Activated CD8-positive, alpha-beta memory T cell treated with anti-CD3 and anti-CD28 coated beads for 48 hours (primary cell): ENCODE measurements at places on chromosomes 12 and 14.
A peak's percentile ranks its signal among the peaks of the same experiment; 100 is the strongest.

- no peak for DNase-seq
Observed at GRCh38 chr12:121724925-121725324, 12.4 kb downstream of the TMEM120B start.

GRCh38 chr12:54428050-54429013 lies 9.3 kb upstream of the ITGA5 start:
- DNase-seq: no peak

- DNase-seq: peak; percentile 35
Observed at GRCh38 chr14:65847075-65847847, 434.7 kb downstream of the FUT8 start.

DNA sequence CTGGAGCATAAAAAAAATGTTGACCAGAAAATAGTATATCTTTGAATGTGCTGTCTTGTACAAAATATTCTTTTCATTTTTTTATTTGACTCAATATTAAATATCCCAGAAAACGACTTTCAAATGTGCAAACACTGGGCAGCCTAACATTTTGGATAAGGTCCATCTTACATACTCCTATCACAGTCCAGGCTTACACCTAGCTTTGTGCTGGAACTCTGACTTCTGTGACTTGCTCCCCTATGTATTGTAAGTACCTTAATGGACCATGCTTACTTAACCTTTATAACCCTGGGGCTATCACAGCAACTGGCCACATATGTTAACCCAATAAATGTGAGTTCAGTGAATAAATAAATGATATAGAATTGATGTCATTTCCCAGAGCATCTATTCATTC lies 7.6 kb upstream of the EIF2S3B start:
- no peak for DNase-seq

DNA sequence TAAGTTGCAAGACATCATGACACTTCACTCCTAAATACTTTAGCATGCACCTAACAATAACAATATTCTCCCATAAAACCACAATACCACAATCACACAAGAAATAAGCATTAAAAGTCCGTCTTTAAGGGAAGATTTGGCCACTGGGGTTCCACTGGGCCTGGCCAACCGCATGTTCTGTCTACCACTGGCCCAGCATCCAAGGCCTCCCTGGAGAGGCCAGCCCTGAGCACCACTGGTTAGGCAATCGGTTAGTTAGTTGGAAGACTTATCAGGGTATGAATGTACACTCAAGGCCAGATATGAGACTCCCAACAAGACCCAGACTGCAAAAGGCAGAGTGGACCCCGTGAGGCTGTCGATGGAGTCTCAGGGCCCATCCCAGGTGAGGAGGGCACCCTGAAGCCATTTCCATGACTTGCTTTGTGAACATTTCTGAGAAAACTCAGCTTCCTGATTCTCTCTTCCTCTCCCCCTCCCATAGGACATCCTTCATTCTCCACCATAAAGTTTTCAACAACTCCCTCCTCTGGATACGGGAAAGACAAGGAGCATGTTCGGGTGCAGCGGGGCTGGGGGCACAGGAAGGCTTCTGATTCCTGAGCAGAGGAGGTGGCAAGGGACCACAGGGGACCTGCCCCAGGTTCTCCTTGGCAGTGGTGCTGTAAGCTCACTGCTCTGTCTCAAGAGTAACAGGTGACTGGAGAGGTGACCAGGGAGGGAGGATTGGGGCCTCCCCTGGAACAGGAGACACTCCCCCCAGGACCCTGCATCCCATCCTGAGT lies 5.9 kb downstream of the PXN start:
- no peak for DNase-seq

DNA sequence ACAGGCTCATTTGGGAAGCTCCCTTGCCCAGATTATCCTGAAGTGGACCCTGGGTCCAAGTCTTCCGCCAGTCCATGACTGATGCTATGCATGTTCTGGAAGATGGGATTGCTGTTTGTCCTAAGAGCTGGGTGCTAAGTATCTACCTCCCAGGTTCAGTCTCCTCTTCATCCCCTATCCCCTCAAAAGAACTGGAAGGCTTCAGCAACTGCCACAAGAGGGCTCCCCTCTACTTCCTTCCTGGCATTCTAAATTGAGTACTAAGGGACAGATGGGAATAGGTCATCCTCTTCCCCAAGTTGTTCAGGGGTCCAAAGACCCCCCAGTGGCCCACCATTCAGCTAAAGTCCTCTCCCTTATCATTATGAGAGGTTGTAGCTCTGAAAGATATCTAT lies 9.0 kb upstream of the FKBP11 start:
- DNase-seq: no peak

DNA sequence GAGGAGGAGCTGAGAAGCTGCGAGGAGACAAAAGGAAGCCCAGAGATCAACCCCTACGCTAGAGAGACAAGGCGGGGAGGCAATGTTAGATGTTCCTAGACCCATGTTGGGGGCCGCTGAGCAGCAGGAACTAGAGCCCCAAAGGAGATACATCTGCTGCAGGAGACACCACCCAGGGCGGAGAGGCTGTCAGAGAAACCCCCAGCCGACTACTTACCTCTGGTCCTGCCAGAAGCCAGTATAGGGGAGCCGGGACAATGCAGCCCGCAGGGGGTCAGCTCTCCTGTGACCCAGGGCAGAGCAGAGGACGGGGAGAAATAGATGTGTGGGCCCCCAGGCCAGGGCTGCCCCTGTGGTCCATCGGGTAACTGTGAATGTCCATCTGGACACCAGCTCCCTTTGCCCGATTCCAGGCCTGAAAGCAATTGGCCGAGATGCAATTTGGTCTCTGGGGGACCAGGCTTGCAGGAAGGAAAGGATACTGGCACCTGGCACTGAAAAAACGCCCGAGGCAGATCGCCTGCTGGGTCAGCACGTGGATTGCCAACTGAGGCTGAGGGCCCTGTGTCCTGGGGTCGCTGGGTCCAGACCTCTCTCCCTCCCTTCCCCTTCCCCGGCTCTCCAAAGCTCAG lies 34.9 kb downstream of the SYNE3 start:
- no peak for DNase-seq

GRCh38 chr14:75234173-75235115 lies 44.2 kb upstream of the FOS start:
- no peak for DNase-seq

- DNase-seq: no peak
Observed at GRCh38 chr12:96368233-96368632, 32.0 kb downstream of the CDK17 start.

- no peak for DNase-seq
Observed at GRCh38 chr12:104181313-104181712, 34.3 kb upstream of the TXNRD1 start.

- DNase-seq: no peak
Observed at GRCh38 chr12:93048656-93049055, 119.6 kb upstream of the EEA1 start.

DNA sequence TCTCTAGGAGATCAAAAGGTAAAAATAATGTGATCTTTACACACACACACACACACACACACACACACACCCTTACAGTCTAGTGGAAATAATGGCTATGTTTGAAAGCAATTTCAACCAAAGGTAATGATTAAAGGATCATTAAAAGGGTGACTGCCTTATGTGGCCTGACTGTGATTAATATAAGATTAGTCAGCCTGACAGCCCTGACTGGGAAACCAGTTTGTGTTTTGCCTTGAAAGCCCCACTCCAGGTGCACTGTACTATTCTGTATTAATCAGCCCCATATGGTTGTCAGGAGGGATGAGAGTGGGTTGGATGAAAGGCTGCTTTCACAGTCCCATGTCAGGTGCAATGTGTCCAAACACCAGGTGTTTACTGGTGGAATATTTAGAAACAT lies 10.5 kb downstream of the RASSF9 start:
- DNase-seq: no peak

DNA sequence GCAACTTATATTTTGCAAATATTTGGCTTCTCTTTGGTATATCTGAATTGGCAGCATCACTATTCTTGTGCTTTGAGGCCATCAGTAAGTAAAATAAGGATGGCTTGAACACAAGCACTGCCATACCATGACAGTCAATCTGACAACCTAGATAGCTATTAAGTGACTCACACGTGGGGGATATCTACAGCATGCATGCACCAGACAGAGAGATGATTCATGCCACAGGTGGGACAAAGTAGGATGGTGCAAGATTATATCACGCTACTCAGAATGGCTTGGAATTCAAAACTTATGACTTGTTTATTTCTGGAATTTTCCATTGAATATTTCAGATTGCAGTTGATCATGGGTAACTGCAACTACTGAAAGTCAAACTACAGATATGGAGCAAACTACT lies 675.6 kb upstream of the MDGA2 start:
- DNase-seq: no peak

GRCh38 chr12:110039085-110039807 lies 9.1 kb downstream of the C12orf76 start:
- no peak for DNase-seq

DNA sequence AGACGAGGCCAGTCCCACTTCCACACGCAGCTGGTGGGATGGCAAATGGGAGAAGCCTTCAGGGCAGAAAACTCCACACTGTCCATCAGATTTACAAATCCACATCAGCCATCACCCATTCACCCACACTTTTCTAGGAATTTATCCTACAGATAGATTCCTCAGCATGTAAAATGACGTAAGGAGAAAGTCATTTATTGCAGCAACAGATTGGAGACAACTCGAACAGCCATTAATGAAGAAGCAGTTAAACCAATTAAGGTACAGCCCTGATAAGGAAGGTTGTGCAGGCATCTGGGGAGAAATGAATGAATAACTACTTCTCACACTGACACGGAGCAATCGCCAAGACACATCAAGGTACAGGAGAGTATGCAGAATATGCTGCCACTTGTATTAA lies 26.2 kb downstream of the PRKAB1 start:
- DNase-seq: no peak

DNA sequence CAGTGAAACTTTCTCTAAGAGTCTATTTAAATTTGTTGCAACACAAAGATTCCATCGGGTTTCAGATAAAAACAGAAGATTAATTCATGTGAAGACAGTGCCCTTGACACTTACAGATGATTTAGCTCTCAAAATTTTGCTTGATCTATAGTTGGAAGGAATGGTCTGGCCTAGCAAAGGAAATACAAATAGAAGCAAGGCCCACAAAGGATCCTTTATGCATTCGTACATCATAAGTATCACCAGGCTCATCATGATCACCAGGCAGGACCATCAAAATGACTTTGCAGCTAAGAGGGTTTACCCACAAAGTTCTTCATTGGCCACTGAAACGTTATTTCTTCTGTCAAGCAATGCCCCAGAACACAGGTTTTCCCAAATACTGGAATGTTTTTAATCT lies 24.8 kb downstream of the JKAMP start:
- no peak for DNase-seq

DNA sequence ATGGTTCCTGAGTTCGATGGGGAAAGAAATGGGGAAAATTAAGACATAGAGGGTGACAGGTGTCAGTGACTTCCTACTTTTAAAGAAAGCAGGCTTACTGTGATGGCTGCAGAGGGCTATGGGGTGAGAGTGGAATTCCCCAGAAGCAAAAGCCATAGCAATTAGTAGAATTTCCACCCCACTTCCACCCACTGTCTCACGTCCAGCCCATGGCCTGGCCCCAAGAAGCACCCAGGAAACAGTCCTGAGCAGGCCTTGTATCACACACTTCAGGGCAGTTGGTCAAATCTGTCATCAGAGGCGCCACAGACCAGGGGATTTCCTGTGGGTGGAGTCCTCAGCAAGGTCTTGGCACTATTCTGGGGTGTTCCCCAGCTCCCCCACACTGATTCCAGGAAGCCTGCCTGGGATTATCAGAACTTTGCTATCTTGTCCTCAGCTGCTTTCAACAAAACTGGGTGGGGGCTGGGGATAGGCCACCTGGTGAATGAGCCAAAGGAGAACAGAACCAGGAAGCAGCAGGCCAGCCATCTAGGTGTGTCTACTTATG lies 120.1 kb upstream of the CCND2 start:
- DNase-seq: peak; percentile 49

DNA sequence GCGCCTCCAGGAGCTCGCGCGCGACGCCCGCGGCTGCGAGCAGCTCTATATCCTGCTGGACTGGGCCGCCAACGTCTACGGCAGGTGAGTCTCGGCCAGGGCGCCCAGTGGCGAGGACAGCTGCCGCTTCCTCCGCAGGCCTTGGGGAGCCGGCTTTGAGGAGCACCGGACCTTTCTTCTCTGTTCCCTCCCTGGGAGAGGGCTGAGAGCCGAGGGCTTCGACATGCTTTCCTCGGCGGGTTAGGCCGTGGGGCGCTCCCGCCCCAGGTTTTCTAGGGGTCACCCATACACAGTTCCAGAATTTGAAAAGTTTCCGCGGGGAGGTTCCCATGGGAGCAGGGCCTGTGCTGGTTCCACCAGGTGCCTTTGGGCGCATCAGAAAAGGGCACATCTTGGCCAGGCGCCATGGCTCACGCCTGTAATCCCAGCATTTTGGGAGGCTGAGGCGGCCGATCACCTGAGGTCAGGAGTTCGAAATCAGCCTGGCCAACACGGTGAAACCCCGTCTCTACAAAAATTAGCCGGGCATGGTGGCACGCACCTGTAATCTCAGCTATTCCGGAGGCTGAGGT lies 8.2 kb downstream of the EXOC3L4 start:
- no peak for DNase-seq

- no peak for DNase-seq
Observed at GRCh38 chr14:59961518-59962062, 41.6 kb downstream of the LRRC9 start.

- DNase-seq: no peak
Observed at GRCh38 chr12:52735816-52736632, 32.7 kb upstream of the KRT77 start.

GRCh38 chr12:39588348-39588747 lies 31.3 kb downstream of the ABCD2 start:
- DNase-seq: no peak

GRCh38 chr12:76199808-76200207 lies 115.3 kb upstream of the NAP1L1 start:
- no peak for DNase-seq

- DNase-seq: no peak
Observed at GRCh38 chr12:131525795-131526508, 184.9 kb upstream of the SFSWAP start.

- no peak for DNase-seq
Observed at GRCh38 chr14:92584816-92585215, 71.2 kb downstream of the RIN3 start.

- DNase-seq: no peak
Observed at GRCh38 chr14:26385310-26385709, 212.5 kb downstream of the NOVA1 start.

- DNase-seq: no peak
Observed at GRCh38 chr12:80794551-80794950, 77.8 kb downstream of the MYF5 start.

- DNase-seq: no peak
Observed at GRCh38 chr12:115323223-115323905, 639.4 kb upstream of the TBX3 start.

- no peak for DNase-seq
Observed at GRCh38 chr14:39138440-39138839, 24.3 kb downstream of the GEMIN2 start.

DNA sequence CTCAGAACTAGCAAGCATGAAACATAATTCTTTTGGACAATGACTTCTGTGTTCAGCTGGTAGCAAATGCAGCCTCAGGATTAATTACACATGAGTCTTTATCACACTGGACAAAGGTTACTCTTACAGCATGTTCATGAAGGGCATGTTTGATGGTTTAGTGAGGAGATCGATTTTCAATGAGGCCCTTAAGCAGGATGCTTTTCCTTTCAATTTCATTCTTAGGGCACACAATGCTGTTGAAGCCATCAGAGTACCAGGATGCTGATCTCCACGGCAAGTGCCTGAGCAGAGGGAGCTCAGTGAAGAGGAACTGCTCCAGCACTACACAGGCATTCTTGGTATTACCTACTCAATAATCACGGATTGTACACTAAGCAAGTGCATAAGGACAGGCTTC lies 542.0 kb downstream of the SNAPC1 start:
- DNase-seq: no peak

- DNase-seq: no peak
Observed at GRCh38 chr12:56999456-56999855, 6.9 kb downstream of the ZBTB39 start.

GRCh38 chr14:102917469-102918211 lies 4.8 kb upstream of the AMN start:
- DNase-seq: peak; percentile 44
